ENCODE measurements at places on chromosomes 1 and 21.
A peak's percentile ranks its signal among the peaks of the same experiment; 100 is the strongest.

DNA sequence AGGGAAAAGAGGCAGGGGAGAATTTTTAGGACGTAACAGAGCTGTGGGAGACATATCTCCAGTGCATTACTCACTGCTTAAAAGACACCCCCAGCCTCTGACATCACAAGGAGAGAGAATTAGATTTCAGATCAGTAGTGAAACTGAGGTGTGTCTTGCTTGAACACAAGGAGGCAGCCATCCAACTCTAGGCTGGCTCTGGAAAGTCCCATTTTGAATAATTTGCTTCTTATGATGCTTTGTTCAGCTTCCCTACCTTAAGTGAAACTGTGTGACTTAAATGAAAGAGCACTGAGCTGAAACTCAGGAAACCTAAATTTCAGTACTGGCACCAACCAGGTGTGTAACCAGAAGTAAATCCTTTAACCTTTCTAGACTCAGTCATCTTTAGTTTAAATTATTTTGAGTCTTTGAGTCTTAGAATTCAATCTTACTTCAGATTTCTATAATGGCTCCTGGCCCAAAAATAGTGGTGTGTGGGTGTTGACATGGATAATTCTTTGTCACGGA is 251.6 kb upstream of the SGIP1 start:
- DNase-seq: peak; percentile 33

GRCh38 chr21:27078915-27079314 is 112.0 kb upstream of the ADAMTS5 start:
- DNase-seq: no peak

DNA sequence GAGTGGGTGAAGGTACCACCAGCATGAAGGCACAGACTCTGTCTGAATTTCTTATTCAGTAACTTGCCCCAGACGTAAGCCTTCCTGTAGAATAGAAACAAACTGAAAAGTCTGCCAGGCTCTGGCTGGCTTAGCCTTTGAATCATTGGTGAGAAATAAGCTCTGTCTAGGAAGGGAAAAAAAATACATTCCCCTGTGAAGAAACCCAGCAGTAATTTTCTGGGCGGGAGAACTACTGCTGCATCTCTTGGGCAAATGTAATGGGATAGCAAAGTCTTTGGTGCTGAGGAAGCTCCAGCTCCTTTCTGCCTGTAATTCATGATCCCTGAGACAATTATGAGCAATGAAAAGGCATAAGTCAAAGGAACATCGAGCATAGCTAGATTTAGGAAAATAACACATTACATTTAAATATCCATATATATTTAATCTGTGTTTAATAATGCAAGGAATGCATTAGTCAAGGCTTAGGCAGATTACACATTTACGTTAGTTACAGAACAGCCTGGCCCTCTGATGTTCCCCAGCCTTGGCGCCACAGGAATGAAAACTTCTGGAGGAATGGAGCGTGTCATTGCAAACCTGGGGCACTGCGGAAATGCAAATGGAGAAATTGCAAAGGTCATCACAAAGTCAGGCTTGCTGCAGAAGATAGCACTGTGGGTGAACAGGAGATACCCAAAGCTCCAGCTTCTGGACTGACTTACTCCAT is 216.3 kb upstream of the CAMK1G start:
- DNase-seq: no peak

DNA sequence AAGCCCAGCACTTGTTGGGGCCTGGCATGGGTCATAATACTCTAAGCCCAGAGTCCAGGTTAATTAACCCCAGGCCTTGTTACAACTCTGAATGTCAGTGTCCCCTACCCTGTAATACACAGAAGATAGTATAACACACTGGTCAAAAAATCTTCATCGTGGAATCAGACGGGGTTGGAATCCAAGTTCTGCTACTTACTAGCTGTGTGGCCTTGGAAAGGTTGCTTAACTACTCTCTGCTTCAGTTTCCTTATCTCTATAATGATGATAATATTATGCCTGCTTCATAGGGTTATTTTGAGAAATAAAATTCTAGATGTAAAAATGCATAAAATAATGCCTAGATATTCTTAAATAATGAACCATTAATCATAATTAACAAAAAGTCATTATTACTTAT is 77.8 kb upstream of the CTTNBP2NL start:
- no peak for DNase-seq

GRCh38 chr1:55617288-55617982 is 402.3 kb upstream of the USP24 start:
- no peak for DNase-seq

All from T-helper 9 cell (primary cell).